ENCODE measurements at places on chromosomes 16 and 17.

DNA sequence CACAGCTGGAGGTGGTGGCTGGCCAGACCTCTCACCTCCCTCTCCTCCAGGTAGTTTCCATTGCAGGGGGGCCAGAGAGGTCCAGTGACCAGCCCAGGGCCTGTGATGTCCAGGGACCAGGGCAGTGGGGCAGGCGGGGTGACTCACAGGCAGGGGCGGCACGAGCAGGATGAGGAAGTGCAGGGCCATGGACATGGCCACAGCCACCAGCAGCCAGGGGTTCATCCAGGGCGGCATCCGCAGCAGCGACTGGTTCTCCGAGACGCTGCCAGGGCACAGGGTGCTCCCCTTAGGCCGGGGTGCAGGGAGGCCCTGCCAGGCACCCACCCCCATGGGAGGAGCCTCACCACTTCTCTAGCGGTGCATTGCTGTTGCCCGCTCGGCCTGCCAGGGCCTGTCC lies 12.9 kb upstream of the P2RX1 start:
- DNase-seq = no peak

GRCh38 chr16:24747441-24747840 lies 18.0 kb downstream of the TNRC6A start:
- DNase-seq = no peak

GRCh38 chr17:80265205-80266068 lies 4.8 kb downstream of the RNF213 start:
- no peak for DNase-seq

- DNase-seq = no peak
Measured at GRCh38 chr17:32481193-32481592, 5.6 kb upstream of the CDK5R1 start.

DNA sequence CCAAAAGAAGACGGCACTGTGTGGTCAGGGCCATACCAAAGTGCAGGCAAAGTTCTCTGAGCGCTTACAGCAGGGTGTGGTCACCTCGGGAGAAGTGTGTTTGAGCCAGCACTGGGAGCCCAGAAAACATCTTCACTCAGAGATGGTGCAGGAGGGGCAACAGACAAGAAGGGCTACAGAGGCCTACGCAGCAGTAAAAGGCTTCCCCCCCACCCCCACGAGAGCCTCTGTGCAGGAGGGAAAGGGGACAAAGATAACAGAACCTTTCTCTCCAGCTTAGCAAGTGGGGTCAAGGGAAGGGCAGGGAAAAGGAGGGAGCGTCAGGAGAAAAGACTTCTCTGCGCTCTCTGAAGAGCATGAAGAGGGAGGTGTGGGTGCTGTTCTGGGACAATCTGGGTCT lies 2.8 kb downstream of the VAT1 start:
- DNase-seq = peak; percentile 72

GRCh38 chr17:78739331-78739931 lies 42.6 kb downstream of the CYTH1 start:
- no peak for DNase-seq

DNA sequence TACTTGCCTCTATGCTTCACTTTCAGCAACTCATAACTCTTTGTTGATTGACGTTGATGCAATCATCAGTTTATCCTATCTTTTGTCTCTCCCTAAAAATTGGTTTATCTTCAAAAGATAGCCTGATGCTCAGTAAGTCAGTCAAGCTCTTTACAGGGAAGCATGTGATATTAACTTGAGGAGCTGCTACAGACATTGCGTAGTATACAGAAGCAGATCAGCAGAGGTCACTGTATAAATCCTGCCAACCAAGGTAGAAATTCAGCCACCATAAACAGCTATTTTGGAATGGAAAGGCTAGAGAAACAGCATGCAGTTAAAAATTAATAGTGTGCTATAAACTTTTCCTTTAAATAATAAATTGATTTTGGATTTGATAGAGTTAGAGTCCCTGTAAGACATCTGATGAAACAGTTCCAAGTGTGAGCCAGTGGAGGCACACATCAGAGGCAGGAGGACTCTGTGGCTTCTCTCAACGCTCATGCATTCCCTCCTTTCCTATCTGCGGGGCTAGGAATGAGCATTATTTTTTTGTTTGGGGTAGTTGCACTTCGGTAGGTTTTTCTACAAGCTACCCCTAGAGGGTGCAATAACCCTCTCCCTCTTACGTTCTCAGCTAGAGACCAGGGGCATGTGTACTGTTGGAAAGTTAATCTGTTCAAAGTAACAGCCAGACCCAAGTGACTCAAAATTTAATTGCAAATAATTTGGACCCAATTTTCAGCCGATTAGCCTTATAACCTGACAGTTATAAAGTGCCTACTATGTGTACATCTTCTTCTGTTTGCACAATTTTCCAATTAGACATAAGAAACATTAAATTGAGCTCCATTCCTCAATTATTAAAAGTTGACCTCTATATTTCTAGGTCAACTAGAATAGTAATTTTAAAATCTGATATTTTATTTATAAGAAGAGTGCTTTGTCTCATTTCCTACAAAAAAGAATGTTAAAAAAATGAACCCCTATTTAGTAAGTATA lies 647.7 kb upstream of the SOX9 start:
- DNase-seq = peak; percentile 57

DNA sequence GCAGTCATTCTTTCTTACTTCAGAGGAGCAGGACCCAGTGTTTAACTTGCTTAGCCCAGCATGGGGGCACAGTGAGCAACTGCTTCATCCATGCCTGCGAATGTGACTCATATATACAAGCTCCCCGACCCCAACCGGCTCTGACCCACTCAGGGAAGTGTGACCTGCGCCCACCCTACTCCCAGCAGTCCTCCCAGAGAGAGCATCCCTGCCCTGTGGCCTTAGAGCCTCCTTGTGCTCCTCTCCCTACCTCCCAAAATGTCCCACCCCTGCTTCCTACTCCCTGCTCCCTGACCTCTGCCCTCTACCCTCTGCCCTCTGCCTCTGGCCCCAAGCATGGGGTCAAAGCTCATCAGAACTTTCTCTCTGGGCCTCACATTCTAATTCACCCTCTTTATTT lies 46.9 kb upstream of the DLX4 start:
- DNase-seq = no peak

DNA sequence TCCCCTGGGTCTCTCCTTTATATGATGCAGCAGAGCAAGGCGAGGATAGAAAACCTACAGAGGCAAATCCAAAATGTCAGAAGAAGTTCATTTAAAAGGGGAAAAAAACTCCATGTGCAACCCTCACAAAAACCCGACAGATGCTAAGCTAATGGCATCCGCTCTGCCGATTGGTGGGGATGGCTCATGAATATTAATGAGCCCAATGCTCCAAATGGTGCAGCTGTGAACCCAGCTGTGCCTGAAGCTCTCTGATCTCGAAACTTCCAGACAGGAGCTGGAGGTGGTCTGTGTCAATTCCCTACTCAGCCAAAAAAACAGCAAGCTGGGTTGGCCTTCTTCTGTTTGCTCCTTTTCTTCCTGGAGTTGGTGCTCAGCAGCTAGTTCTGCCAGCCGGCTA lies 15.5 kb downstream of the SNX11 start:
- no peak for DNase-seq

- no peak for DNase-seq
Measured at GRCh38 chr17:30415491-30415890, 36.8 kb downstream of the CPD start.

- DNase-seq = peak; percentile 85
Measured at GRCh38 chr16:86575754-86576557, 2.4 kb upstream of the FOXL1 start.

DNA sequence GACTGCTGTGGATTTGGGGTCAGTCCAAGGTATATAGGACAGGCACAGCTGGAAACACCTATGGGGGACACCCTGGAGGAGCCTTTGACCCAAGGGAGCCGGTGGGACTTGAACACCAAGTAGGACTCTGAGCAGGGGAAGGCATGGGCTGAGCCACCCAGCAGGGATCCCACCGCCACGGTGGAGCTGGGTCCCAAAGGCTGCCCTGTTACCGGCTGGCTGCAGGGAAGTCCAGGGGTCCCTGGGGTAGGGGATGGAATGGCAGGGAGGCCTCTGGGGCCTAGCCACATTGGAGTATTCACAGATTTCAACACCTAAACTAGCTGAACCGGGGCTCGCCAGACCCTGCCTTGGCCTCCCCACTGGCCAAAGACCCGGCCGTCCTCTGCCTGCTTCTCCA lies 39.7 kb upstream of the CREBBP start:
- no peak for DNase-seq

DNA sequence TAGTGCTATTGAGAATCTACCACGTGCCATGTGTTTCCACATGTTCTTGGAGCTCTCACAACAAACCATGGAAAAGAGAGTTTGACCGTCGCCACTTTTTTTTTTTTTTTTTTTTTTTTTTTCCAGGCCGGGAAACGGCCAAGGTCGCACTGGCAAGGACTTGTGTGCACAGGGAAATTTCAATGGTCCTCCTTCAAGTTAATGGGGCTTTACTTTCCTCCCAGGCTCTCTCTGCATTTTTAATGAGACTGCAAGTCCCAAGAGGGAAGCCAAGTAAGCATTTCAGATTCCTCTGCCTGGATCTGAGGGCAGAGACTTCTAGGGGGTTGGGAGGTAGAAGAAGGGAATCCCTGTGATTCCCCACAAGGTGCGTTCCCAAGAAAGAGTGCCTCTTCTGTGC lies 94.7 kb upstream of the MPHOSPH6 start:
- DNase-seq = no peak

- no peak for DNase-seq
Measured at GRCh38 chr17:14432079-14432478, 131.2 kb downstream of the HS3ST3B1 start.

DNA sequence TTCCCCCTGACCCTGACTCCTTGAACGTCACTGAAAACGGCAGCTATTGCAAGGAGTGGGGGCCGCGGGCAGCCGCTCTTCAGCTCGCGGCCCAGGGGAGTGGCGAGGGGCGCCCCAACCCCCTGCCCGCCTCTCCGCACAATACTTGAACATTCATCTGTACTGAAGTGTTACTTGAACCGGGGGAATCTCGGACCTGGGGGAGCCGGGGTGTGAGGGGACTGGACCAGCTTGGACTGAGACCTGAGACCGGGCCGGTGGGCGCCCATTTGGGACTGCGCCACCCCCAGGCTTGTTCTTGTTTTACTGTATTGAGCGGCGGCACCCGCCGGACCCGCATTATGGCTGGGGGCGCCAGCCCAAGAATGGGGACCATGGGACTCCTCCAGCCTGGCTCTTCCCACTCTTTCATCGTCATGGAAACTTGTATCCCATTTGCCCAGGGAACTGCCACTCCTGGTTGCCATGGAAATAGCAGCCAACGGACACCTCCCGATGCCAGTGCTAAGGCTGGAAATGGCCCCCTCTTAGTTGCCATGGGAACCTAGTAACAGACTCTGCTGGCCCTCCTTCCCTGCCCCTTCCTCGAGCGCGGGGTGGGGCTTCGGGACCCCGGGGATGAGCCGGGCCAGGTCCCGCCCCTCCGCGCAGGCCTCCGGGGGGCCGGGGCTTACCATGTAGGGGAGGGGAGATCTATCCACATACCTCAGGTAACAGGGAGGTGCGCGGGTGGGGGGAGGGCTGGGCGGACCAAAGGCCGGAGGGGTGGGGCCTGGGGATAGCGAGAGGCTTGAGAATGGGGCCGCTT lies 805 bp upstream of the ORAI3 start:
- DNase-seq = peak; percentile 51

- peak; percentile 63 for DNase-seq
Measured at GRCh38 chr17:77772461-77772897, 186.0 kb upstream of the TNRC6C start.

- DNase-seq = no peak
Measured at GRCh38 chr16:48617104-48617705, 7.2 kb upstream of the N4BP1 start.

DNA sequence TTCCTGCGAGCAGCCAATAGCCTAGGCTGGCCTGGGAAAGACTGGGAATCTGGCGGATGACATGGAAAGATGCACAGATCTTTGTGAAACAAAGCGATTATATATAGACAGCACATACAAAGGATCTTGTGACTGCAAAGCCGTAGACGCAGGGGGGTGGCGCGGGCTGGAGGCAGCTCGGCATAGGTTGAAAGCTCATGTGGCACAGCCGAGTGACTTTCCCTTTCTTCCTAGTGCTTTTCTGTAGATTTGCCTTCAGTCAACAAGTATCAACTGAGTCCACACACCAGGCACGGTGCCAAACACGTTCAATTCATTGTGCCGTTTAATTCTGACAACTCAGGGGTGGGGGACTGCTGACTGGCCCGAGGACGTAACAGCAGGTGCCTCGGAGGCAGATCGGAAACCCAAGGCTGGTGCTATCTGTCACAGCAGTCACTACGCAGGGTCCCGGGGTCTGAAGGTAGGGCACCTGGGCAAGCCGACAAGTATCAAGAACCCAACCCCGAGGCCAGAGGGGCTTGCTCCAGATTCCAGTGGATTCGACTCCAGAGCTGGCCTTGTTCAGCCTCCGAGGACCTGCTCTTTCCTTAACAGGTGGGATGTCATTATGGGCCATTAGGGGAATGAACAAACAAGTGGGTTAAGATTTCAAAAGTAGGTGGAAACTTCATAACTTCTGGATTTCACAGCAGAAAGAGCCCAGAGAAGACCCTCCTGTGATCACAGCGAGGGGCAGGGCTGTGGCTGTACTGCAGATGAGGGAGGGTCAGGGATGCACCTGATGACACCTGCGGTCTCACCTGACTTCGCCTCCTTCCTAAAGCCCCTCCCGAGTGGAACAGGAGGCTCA lies 5.9 kb downstream of the PAM16 start:
- no peak for DNase-seq

DNA sequence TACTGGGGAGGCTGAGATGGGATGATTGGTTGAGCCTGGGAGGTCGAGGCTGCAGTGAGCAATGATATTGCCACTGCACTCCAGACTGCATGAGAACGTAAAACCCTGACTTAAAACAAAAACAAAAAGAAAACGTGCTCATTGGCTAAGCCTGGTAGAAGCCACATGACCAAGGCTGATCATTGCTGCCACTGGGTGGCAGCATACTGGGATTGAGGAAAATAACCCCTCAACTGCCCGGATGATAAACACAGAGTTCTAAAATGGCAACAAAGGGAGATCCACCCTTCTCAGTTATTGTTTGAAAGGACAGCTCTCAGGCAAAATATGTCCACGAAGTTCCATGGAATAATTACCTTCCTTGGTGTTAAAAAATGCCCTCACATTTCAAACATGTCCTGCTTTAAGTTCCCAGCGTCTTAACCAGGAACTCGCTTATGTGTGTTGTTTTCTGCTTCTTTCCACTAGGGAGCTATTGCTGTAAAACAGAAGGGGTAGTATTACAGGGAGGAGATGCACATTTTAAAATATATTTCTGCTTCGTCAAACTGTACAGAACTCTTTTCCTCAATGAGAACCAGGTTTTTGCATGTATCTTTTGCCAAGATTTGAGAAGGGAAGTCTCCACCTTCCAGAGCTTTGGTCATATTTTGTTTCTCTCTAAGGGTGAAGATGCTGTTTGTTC lies 675.3 kb downstream of the MAF start:
- DNase-seq = peak; percentile 58

All from NB4 (cell line).